Chondrocyte (in vitro differentiated cells): ENCODE measurements at places on chromosomes 12 and 14. TPM values are rescaled to one million over a fixed set of nuclear protein-coding genes. Genes with fewer than 3 reads are reported as not detected.

DNA sequence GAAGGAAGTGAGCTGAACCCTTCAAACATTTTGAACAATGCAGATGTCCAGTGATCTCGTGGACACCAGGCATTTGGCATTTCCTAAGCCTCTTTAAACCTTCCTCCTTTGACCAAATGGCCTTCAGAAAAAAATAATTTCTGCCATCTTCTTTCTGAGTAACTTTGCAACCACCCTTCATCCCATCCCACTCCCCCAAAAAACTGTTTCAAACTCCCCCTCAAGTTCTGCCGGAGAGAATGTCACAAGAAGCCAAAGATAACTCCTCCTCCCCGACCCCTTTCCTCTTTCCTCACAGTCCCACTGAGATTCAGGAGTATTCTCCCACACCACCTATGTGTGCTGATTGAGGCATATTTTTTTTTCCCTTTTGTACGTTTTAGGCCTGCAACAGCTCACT, 1.7 kb downstream of the KSR2 start:
- DNase-seq, result no peak

The PA2G4 gene
- total RNA-seq, result 59.8 to 87.1 TPM (median 65.1 TPM) in 3 replicates

The WSCD2 gene
- total RNA-seq, result 0.23 to 1.6 TPM (median 0.32 TPM) in 3 replicates

- DNase-seq, result no peak
These were observed 1121.8 kb upstream of the USP15 start for GRCh38 chr12:61138415-61138759.

DNA sequence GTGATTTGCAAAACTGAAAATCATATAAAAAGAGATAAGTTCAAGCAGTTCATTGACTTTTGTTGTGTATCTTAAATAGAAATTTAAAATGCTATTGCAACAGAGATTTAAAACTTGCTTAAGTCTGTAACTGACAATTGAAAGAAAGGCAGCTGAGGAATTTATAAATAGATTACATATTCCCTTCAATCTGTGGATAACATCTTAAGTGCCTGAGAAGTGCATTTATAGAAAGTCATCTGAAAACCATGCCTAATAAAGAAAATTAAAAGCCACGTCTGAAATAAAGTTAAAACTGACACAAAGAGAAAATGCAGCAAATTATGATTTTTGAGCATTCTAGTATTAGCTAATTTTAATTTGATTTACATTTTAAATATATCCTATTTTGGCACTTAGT, 479.8 kb downstream of the MDGA2 start:
- DNase-seq, result no peak
